ENCODE measurements at places on chromosomes 6 and 20.

GRCh38 chr20:46057856-46058598 lies 29.0 kb downstream of the SLC12A5 start:
- no peak for DNase-seq

DNA sequence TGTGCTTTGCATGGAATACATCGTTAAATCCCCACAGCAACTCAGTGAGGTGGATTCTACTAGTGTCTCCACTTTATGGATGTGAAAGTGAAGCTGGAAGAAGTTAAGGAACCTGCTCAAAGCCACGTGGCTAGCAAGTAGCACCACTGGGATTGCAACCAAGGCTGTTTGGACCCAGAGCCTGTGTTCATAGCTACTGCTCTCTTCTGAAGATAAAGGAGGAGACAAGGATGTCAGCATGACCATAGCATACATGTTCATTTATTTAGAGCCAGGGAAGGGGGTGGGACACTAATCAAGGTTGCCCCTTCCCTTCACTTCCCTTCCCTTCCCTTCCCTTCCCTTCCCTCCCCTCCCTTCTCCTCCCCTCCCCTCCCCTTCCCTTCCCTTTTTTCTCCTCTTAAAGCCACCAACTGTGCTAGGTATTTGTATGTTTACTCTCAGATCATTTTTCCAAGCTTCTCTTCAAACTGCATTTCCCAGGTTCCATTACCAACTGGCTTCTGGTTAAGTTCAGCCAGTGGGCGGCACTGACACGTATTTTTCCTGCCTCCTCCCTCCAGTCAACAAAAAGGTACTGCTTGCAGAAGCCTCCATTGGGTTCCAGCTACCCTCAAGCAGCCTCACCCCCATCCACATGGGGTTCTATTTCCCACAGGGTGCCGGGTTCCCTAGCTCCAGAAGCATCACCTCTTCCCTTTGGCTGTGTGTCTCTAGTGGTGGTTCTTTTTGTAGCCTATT lies 134.9 kb downstream of the BCAS1 start:
- DNase-seq = no peak

DNA sequence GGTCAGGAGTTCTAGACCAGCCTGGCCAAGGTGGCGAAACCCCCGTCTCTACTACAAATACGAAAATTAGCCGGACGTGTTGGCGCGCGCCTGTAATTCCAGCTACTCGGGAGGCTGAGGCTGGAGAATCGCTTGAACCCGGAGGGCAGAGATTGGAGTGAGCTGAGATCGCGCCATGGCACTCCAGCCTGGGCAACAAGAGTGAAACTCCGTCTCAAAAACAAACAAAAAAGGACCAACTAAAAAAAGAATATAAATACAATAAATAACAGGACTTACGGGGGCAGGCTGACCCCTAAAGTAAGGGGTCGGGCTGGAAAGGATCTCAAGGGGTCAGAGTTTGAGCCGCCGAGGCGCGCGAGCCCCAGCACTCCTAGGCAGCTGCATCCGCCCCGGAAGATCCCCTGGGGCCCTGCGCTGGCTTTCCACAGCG lies 509 bp upstream of the TPD52L2 start:
- no peak for DNase-seq

DNA sequence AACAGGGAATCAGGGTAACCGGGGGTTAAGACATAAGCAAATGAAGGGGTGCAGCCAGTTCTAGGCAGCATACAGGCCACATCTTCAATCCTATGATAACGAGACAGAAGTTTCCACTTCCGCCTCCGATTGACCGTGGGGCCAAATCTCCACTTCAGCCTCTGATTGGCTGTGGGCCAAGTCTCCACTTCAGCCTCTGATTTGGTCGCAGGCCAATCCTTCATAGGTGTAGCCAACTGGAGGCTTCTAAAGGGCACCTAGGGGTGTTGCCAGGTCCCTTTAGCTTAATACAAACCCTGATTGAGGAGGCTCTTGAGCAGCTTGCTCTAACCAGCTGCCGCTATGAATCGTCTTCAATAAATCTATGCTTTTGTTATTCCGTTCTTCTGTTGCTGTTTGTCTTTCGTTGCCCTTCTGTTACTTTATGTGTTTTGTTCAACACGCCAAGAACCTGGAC lies 2.1 kb upstream of the ERGIC3 start:
- no peak for DNase-seq

DNA sequence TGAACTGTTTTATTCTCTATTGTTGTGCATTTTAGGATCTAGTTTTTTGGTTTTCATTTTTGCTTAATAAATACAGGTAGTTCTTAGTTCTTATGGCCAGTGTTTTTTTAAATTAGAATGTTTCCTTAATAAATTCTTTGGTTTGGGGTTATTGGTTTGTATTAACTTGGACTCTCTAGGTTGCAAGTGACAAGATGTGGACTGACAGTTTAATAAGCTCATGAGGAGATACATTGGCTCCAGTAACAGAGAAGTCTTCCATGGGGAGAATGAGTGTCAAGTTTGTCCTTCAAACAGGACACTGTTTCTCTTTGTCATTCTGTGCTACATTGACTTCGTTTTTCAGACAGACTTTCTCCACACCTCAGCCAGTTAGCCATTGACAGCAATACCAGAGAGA lies 39.7 kb downstream of the SNX9 start:
- no peak for DNase-seq

DNA sequence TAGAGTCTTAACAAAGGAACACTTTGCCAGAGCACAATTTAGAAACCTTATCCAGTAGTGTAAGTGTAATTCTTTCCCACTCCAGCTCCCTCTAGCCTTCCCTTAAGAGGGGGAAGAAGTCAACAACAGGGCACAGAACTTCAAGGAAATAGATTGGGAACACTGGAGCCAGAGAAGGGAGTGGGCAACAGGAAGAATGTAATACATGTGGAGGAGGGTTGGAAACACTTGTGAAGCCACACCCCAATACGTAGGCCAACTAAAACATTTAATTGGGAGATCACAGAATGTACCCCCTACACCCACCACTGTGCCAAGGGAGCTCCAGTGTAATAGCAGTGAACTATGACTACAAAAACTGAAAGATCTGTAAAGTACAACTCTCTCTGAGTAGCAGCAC lies 735.7 kb upstream of the HS3ST5 start:
- DNase-seq = no peak

DNA sequence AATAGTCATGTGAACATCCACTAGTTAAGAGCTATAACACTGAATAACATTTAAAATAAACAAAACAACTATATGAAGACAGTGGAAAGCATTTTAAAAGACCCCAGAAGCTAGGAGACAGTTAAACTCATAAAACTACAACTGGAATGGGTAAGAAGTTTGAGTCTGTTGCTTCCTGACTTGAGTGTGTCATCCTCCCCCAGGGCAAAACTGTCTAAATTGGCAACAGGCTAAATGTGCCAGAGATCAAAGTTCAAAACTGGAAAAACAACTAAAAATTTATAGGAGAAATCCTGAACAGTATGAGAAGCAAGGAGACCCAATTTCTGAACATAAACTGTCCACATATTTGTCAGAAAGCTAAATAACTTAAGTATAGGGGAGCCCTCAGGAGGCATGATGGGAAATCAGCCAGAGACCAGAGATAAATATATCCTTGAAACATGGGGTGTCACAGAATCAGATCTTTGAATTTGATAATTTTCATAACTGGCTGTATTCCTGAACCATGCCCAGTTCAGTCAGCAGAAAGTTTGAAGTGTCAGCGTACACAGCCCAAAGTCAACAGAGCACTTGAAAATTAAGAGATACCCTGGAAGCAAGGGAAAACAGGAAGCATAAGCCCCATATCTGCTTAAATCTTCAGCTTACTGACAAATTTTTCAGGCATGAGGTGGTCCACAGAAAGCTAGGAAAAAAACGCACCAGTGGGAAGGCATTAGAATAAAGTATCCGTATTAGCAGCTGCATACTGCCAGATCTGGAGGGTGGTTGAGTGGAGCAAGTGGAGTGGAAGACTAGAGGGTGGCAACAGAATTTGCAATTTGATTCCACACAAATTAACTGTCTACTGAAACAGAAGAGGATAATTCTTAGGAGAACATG lies 516.1 kb upstream of the MAN1A1 start:
- DNase-seq = peak; percentile 71

- peak; percentile 92 for DNase-seq
These were observed 192.7 kb upstream of the PMEPA1 start for GRCh38 chr20:57902473-57902872.

DNA sequence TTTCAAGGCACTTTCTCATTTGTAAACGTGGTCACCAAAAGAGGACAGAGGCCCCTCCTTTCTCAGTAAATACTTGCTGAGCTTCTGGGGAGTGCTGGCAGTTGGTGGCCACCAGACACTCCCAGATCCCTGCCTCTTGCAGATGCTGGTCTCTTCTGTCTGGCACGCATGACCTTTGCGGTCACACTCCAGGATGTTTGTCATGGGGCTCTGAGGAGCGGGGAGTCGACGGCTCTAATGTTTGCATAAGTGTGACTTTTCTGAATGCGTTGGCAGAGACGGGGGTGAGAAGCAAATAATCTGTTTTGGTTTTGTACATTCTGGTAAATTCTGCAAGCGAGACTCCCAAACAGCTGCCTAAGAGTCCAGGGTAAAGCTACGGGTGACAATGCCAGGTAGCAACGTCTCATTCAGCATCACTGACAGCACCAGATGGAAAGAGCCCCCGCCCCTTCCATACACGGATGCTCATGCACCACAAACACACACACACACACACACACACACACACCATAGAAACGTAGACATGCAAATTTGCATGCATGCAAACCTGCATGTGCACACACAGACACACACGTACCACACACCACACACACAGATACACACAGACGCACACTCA lies 101.1 kb downstream of the YTHDF1 start:
- DNase-seq = peak; percentile 83

- no peak for DNase-seq
These were observed 102.0 kb downstream of the ARID1B start for GRCh38 chr6:156879186-156879585.

DNA sequence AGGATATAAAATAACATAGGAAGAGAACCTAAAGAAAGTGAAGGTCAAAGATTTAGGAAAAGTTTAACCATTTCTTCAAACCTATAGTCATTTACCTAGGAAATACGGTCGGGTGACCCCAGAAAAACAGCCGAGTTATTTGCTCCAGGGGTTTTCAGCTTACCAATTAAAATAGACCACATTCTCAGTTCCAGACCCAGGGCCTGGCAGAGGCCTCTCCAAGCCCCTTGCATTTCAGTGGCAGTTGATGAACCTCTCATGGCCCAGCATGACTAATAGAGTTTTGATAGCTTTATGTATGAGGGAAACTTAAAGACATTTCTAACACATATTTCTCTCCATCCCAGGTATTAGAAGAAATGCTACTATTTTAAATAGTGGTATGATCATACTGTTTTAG lies 113.5 kb downstream of the OGFRL1 start:
- DNase-seq = no peak

GRCh38 chr6:133259561-133259960 lies 18.4 kb downstream of the EYA4 start:
- peak; percentile 18 for DNase-seq

DNA sequence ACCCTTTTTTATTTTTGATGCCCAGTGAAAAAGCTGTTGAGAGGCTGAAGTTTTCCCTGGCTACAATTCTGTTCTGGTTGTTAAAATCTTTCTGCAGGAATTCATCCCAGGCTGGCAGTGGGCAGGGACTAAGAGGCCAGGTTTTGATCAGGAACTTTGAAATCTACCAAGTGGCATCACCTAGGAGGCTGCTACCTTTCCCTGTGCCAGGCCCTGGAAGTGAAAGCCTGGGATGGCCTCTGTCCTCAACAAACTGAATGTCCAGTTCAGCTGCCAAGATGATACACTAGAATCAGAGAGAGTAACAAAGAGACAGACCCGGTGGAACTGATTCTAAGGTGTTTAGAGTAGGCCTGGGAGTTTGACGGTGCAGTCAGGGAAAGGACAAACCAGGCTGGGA lies 596 bp downstream of the IYD start:
- DNase-seq = no peak

DNA sequence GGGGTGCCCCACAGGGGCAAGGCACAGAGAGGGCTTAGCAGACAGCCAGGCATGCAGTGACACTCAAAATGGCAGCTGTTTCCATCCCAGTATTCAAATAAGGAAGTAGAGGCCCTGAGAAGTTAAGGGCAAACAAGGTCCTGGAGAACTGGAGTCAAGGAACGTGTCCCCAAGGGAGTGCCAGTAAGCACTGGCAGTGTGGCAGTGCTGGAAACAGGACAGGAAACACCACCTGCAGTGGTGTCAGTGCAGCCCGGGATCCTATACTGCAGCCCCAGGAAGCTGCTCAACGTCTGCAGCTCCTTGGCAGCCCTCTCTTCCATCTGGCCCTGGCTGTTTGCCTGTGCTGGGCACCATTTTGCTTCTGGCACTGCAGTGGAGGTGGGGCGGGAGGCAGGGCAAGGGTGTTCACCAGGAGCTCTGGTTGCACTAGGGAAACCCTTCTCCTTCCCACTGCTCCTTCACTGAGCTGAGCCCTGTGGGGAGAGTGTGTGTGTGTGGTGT lies 56.3 kb downstream of the EDN3 start:
- DNase-seq = no peak

DNA sequence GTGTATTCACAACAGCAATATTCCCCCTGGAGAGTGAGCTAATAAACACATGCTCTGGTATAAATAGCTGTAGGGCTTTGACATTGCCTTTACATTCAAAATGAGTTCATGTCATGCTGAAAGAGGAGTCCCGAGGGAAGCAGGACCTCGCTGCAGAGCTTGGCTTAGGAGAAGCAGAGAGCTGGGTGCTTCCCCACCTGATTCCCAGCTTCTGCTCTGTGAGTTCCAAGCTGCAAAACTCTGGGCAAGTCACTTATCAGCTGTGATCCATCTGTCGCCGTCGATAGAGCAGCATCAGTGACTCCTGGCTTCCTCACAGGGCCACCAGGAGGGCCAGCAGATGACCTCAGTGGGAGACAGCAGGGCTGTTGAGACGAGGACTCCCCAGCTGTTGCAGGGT lies 241.8 kb downstream of the ANKRD60 start:
- no peak for DNase-seq

- DNase-seq = no peak
These were observed 40.0 kb upstream of the SMAP1 start for GRCh38 chr6:70627500-70628254.

DNA sequence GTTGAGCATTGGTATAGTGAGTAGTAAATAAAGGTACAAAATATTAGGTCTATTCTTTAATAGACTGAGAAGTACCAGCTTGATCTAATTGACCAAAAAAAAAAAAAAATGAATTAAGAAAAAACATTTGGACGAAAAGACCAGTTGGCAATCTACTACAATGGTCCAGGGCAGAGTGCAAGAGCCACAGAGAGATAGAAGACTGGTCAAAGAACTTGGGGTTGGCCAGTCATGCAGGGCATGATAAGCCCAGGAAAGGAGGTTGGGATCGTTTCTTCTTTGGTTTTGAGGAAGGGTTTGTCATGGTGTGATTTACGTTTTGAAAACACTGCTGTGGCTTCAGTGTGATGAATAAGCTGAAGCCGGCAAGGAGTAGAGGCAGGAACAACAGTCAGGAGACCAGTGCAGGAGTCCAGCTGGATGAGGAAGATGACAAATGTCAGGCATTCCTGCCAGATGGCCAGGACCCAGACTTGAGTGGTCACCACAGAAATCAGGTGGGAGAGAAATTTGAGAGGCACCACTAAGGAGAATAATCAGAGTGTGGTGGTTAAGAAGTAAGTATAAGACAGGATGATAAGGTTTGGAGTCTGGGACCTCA lies 14.0 kb downstream of the SMLR1 start:
- no peak for DNase-seq
